Spinal cord (tissue), 10 donors: ENCODE measurements at places on chromosomes 16 and 17. TPM values are rescaled to one million over a fixed set of nuclear protein-coding genes. Genes with fewer than 3 reads are reported as not detected.

DNA sequence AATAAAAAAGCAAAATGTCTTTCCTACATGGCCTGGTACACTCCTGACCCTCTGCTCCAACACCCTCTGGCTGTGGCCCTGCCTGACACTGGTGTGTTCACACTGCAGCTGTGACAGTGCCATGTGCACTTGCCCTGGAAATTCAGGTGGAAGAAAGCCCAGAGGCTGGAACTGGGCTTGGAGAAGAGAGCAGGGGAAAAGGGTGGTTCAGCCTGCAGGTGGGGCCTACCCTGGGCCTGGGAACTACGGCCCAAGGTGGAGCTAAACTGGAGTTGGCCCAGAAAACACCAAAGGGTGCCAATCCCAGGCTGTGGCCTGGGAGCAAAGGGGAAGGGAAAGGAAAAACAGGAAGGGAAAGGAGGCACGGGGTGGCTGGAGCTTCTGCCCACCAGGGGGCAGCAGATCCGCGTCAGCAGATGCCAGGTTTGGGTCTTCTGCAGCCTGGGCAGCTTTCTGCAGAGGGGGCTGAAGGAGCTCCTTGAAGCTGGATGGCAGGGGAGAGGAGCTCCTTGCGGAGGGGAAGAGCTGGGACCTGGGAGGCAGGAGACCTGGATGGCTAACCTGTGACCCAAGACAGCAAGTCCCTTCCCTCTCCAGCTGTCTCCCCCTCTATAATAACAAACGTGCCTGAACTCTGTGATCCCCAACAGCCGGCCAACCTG, 15.4 kb upstream of the CTCF start:
- H3K4me3 ChIP-seq, result no peak overlapping the region
- peaks cover 30% of the 10 kb centered on the region for H3K4me1 ChIP-seq
- peaks cover 76% of the 10 kb centered on the region for H3K36me3 ChIP-seq
- H3K27me3 ChIP-seq, result no peaks in the 10 kb centered on the region
- H3K27ac ChIP-seq, result no peak overlapping the region
- DNase-seq, result peak; percentile 71

The IL32 gene
- total RNA-seq, result 11.6 TPM

GRCh38 chr16:76265434-76266045, 11.7 kb upstream of the CNTNAP4 start:
- DNase-seq, result no peak
- no peak overlapping the region for H3K4me3 ChIP-seq
- H3K27ac ChIP-seq, result no peak overlapping the region

DNA sequence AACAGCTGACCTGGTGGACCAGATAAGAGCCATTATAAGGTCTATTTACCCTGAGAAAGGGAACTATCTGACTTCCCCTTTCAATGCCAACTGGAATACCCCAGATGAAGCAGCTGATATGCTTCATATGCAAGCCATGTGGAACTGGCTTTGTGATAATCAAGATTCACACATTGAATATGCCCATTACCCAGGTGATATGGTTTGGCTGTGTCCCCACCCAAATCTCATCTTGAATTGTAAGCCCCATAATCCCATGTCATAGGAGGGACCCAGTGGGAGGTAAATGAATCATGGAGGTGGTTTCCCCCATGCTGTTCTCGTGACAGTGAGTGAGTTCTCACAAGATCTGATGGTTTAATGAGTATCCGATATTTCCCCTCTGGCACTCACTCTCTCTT, 42.1 kb downstream of the IKZF3 start:
- no peak for DNase-seq
- H3K4me1 ChIP-seq, result no peaks in the 10 kb centered on the region
- H3K27ac ChIP-seq, result no peak overlapping the region
- H3K4me3 ChIP-seq, result no peak overlapping the region
- H3K27me3 ChIP-seq, result no peaks in the 10 kb centered on the region

- no peaks in the 10 kb centered on the region for H3K36me3 ChIP-seq
- H3K27me3 ChIP-seq, result no peaks in the 10 kb centered on the region
- no peak overlapping the region for H3K27ac ChIP-seq
- no peak for DNase-seq
- H3K4me3 ChIP-seq, result no peak overlapping the region
Measured at GRCh38 chr16:9003322-9003721, 39.6 kb upstream of the USP7 start.

DNA sequence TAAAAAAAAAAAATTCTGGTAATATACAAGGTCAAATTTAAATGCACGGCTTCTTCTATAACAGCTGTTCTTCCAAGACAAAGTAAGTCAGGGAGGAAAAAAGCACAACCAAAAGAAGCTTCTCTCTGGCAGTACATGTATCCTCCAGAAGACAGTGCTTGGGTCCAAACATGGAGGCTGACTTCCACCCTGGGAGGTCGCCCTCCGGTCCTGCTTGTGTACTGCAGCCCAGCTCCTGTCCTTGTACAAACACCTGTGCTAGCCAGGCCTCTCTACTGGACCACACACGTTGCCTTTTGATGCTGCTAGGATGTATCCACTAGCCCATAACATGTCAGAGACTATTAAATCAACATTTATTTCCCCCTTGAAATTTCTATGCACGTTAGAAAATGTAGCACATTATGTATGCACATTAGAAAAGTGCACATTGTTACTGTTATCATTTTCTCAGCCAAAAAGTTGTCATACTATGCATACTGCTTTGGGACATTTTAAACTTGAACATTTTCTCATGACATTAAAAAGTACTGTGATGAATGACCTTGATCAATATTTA, 21.9 kb downstream of the TEKT3 start:
- DNase-seq, result no peak
- no peaks in the 10 kb centered on the region for H3K27me3 ChIP-seq
- H3K36me3 ChIP-seq, result no peaks in the 10 kb centered on the region
- H3K27ac ChIP-seq, result no peak overlapping the region
- H3K4me3 ChIP-seq, result no peak overlapping the region

DNA sequence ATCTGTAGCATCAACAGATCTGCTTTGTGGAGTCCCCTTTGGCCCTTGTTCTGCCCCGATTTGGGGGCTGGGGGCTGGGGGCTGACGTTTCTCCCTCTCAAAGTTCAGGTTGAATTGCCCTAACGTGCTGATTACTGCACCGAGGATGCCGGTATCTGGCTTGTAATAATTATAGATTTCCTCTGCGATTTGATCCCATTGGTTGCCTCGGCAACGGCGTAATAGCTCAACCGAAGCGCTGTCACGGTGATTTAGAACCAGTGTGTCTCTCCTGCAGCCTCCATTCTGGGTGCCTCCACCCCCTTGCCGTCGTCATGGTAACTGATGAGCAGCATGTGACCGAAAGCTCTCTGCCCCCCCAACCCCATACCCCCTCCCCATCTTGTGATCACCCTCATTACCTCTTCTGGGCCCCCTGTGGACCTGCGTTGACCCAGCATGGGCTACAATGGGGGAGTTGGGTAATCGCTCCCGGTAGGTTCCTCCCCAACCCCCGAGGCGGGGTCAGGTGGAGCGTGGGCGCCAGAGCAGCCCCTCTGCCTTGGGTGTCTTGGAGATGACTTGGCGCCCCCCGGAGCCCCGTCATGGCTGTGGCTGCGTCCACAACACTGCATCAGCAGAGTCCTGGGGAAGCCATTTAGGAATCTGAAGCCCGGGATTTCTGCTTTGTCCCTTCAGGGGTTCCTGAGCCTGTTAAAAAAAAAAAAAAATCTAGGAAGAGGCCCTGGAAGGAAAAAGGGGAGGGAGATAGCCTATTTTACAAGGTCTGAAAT, 38.4 kb downstream of the ABAT start:
- no peaks in the 10 kb centered on the region for H3K27me3 ChIP-seq
- H3K4me1 ChIP-seq, result peaks cover 44% of the 10 kb centered on the region
- peak overlapping the region; percentile 89 for H3K27ac ChIP-seq
- H3K36me3 ChIP-seq, result peaks cover 3% of the 10 kb centered on the region
- H3K4me3 ChIP-seq, result peak overlapping the region; percentile 24

- H3K4me3 ChIP-seq, result no peak overlapping the region
- DNase-seq, result no peak
- no peaks in the 10 kb centered on the region for H3K27me3 ChIP-seq
- no peak overlapping the region for H3K27ac ChIP-seq
- H3K4me1 ChIP-seq, result peaks cover 15% of the 10 kb centered on the region
- H3K36me3 ChIP-seq, result no peaks in the 10 kb centered on the region
Measured at GRCh38 chr16:85025781-85026653, 1.6 kb upstream of the KIAA0513 start.

The GPR179 gene
- 1.3 TPM for total RNA-seq

The LHX1 gene
- total RNA-seq, result 2.9 TPM

DNA sequence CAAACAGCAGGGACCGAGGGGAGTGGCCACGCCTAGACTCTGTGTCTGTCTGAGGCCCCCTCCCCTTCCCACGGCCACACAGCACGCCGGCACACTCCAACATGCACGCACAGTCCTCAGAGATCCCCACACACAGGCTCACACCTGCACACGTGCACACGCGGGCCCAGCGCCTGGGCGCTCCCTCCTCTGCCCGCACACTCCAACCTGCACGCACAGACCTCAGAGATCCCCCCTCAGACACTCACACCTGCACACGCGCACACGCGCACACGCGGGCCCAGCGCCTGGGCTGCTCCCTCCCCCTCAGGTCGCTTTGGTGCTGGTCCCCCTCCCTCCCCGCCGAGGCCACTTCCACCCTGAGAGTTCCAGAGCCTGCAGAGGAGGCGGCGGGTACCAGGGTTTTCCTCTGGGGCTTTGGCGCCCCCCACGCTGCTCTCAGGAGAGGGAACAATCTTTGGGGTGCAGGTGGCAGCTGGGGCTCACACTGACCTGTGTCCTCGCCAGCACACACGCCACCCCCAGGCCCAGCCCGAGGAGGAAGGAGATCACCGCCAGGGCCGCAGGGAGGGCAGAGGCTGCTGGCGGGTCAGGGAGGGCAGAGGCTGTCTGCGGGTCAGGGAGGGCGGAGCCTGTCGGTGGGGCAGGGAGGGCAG, 1.6 kb downstream of the CD7 start:
- no peak for DNase-seq
- H3K27ac ChIP-seq, result no peak overlapping the region
- no peak overlapping the region for H3K4me3 ChIP-seq
- H3K4me1 ChIP-seq, result peaks cover 12% of the 10 kb centered on the region
- peaks cover 6% of the 10 kb centered on the region for H3K27me3 ChIP-seq

The PRR15L gene
- total RNA-seq, result not detected

DNA sequence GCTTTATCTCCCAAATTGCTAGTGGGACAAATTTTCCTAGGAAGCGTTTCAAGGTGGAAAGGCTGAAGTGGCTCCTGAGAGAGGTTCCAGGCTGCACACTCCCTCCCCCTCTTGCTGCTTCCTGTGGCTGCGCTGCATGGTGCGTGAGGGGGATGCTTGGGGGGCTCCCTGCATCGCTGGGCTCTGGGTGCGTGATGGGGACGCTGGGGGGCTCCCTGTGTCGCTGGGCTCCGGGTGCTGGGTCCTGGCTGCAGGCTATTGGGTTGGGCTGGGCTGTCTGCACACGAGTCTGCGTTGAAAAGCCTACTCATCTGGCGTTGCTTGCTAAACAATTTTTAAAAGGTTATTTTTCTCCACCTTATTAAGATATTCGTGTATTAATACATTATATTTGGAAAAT, 30.1 kb downstream of the NDEL1 start:
- H3K27me3 ChIP-seq, result no peaks in the 10 kb centered on the region
- no peak overlapping the region for H3K27ac ChIP-seq
- H3K36me3 ChIP-seq, result peaks cover 39% of the 10 kb centered on the region
- no peak for DNase-seq

The NECAB2 gene
- 12.7 TPM for total RNA-seq

The SOST gene
- 0.50 TPM for total RNA-seq

- no peak overlapping the region for H3K27ac ChIP-seq
- no peaks in the 10 kb centered on the region for H3K36me3 ChIP-seq
- H3K27me3 ChIP-seq, result no peaks in the 10 kb centered on the region
- H3K4me1 ChIP-seq, result peaks cover 30% of the 10 kb centered on the region
- no peak overlapping the region for H3K4me3 ChIP-seq
Measured at GRCh38 chr16:12150600-12150999, 174.1 kb downstream of the SNX29 start.

DNA sequence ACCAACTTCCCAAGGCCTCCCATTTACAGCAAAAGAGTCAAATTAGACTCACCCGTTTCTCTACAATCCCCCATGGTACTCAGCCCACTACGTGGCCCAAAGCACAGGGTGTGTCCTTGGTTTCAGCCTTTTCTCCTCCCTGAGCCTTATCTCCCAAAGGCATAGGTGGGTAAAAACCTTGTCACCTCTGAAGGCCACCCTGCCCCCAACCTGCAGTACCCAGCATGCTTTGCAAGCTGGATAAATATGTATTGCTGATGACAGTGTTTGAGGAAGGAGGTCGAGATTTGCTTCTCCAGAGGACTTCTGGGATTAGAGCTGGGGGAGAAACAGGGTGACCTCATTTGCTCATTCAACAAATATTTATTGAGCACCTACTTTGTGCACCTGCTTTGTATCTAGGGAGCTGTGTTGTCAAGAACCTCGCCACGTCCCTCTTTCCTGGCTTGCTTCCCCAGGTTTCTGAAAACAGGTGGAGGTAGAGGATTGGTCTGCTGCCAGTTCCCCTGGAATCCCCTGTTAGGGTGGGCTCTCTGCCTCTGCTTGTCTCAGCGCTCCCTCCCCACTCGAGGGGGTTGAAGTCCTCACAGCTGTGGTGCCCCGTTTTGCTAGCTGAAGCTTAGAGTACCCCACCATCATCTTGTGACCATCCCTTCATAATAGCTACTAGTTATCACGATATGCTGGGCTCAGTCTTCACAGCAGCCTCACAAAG, 3.0 kb downstream of the LASP1 start:
- no peak overlapping the region for H3K4me3 ChIP-seq
- no peaks in the 10 kb centered on the region for H3K27me3 ChIP-seq
- H3K27ac ChIP-seq, result no peak overlapping the region
- peaks cover 24% of the 10 kb centered on the region for H3K36me3 ChIP-seq
- H3K4me1 ChIP-seq, result peaks cover 81% of the 10 kb centered on the region

The ANKRD40CL gene
- total RNA-seq, result not detected

- no peak overlapping the region for H3K27ac ChIP-seq
- H3K36me3 ChIP-seq, result no peaks in the 10 kb centered on the region
- H3K4me1 ChIP-seq, result peaks cover 8% of the 10 kb centered on the region
- H3K4me3 ChIP-seq, result no peak overlapping the region
- no peaks in the 10 kb centered on the region for H3K27me3 ChIP-seq
- no peak for DNase-seq
Measured at GRCh38 chr16:71570144-71570543, 6.7 kb downstream of the TAT start.

- H3K4me3 ChIP-seq, result no peak overlapping the region
- H3K27me3 ChIP-seq, result no peaks in the 10 kb centered on the region
- DNase-seq, result no peak
- H3K36me3 ChIP-seq, result no peaks in the 10 kb centered on the region
Measured at GRCh38 chr16:83214671-83215070, 587.9 kb downstream of the CDH13 start.

DNA sequence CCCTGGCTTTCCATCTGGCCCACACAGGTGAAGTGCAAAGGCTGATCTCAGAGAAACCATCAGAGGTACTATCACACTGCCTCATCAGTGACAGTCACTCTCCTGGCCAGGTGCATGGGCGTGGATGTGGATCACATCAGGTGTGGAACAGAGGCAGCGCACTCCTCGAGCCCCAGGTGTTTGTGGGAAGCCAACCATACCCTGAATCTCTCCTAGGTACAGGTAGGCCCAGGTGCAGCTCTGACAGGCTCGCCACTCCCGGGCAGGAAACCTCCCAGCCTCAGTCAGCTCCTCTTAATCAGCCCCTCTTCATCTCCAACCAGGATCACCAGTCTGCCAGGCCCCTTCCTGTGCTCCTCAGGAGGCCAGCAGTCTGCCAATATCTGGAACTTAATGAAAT, 31.7 kb downstream of the TLE7 start:
- no peak overlapping the region for H3K4me3 ChIP-seq
- H3K27me3 ChIP-seq, result peaks cover 9% of the 10 kb centered on the region
- H3K27ac ChIP-seq, result no peak overlapping the region
- no peaks in the 10 kb centered on the region for H3K36me3 ChIP-seq
- peaks cover 7% of the 10 kb centered on the region for H3K4me1 ChIP-seq

The GAS2L2 gene
- 0.69 TPM for total RNA-seq

- H3K4me1 ChIP-seq, result no peaks in the 10 kb centered on the region
- H3K27me3 ChIP-seq, result no peaks in the 10 kb centered on the region
- no peaks in the 10 kb centered on the region for H3K36me3 ChIP-seq
- no peak for DNase-seq
- H3K27ac ChIP-seq, result no peak overlapping the region
Measured at GRCh38 chr16:72604375-72604774, 432.4 kb upstream of the PMFBP1 start.
